ENCODE measurements at places on chromosomes 5 and 9.

DNA sequence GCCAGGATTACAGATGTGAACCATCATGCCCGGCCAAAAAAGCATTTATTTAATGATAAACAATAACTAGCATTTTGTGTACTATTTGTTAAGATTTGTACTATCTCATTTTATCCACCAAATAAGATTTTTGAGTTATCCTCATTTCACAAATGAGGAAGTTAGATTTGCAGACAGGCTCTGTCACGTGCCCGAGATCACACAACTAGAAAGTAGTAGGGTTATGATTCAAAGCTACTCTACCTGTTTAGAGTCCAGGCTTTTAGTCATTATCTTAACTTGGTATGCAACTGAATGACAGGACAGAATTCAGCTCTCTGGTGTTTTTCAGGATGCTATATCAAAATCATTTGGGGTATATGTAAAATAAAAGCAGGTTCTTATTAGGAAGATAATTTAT lies 20.5 kb downstream of the RANBP17 start:
- no peak for DNase-seq

- no peak for DNase-seq
Measured at GRCh38 chr9:87604886-87605588, 107.4 kb downstream of the DAPK1 start.

- DNase-seq: no peak
Measured at GRCh38 chr5:150658121-150658520, 2.9 kb upstream of the MYOZ3 start.

DNA sequence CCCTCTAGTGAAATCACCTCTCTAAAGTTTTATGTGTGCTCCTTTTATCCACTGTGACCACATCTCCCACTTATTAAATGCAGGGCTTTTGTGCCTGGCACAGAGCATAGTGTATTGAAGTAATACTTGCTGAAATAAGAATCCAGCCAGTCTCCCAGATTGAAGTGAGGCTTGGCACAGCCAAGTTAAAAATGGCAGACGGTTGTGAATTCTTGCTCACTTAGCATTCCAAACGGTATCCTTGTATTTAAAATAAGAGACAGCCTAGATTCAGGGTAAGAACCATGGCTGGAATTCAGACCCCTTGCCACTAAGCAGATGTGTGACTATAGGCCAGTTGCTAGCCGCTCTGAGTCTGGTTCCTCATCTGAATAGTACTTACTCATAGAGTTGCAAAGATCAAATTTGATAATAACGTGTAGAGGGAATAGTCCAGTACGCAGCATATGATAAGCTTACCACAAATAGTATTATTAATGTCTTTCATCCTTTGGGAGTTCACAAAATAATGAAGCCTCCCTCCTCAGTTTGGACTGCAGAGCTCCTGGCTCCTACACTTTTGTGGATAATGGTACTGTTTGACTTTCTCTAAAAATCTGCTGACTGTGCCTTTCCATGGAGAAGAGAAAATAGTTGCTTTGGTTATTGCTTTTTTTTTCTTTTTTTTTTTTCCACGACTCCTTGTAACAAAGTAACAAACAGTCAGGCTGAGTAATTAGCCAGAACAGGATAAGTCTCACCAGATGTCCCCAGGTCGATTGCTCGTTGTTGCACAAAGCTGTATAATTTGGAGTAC lies 51.5 kb downstream of the FGF1 start:
- DNase-seq: no peak

DNA sequence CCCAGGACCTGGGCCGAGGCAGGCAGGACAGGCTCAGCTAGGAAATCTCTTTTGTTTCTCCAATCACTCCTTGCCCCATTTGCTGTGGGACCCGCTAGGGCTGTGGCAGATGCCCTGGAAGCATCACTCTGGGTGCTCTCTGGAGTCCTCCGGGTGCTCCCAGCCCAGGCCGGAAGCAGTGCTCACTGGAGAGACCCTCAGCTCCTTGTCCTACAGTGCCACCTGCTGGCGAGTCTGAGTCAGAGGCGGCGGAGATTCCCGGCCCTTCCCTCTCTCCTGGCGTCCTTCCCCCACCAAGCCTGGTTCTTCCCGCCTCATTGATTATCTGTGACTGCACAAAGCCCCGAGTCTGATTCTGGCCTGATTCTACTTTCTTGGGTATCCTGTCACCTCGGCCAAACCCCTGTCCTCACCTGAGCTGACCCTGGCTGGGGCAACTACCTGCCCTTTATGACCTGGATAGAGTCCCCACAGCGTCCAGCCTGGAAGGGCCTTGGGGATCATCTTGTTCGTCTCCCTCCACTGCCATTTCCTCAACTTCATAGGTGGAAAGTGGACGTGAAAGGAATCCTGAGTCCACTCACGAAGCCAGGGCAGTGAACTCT lies 7.3 kb upstream of the BARHL1 start:
- peak; percentile 78 for DNase-seq

GRCh38 chr9:22084336-22085035 lies 75.4 kb upstream of the CDKN2B start:
- no peak for DNase-seq

- DNase-seq: no peak
Measured at GRCh38 chr5:143605403-143606005, 202.0 kb upstream of the NR3C1 start.

DNA sequence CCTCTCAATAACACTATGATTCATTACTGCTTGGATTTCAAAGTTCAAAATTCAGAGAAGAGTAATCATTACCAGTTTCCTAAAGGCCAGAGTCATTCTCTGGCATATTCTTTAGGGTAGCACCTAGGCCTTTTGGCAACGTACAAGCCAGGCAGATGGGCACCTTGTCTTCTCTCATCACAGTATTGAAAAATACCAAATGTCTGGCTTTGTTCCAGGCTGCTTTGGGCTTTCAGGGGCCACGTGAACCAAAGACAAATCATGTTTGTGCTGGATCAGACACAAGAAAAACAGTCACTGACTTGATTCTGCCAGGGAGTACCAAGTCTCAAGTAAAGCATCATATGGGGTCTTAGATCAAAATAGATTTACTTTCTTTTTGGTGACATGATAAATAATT lies 15.5 kb downstream of the MEGF9 start:
- DNase-seq: no peak

- no peak for DNase-seq
Measured at GRCh38 chr9:114035845-114036801, 42.0 kb downstream of the AMBP start.

- DNase-seq: no peak
Measured at GRCh38 chr5:66363097-66363496, 219.0 kb downstream of the SREK1 start.

GRCh38 chr9:138103111-138103848 lies 225.7 kb downstream of the CACNA1B start:
- DNase-seq: peak; percentile 0

DNA sequence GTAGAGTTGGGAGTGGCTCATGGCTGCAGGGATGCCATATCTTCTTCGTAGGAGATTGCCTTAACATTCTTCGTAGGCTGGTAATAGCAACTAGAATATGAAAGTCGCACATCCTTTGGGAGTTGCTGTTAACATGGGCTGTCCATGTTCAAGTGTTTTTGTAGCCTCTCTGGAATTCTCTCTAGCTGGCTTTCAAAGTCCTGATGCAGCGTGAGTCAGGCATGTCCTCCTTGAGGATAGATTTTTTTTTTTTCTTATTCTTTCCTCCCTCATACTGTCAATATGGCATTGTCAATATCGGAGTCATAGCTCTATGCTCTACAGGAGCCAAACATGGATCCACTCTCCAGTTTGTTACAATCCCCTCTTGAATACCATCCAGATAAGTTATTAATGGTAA lies 494.8 kb upstream of the WWC1 start:
- no peak for DNase-seq

- no peak for DNase-seq
Measured at GRCh38 chr5:89480406-89481007, 597.5 kb upstream of the MEF2C start.

GRCh38 chr5:123874600-123875201 lies 362.7 kb downstream of the CSNK1G3 start:
- DNase-seq: no peak

DNA sequence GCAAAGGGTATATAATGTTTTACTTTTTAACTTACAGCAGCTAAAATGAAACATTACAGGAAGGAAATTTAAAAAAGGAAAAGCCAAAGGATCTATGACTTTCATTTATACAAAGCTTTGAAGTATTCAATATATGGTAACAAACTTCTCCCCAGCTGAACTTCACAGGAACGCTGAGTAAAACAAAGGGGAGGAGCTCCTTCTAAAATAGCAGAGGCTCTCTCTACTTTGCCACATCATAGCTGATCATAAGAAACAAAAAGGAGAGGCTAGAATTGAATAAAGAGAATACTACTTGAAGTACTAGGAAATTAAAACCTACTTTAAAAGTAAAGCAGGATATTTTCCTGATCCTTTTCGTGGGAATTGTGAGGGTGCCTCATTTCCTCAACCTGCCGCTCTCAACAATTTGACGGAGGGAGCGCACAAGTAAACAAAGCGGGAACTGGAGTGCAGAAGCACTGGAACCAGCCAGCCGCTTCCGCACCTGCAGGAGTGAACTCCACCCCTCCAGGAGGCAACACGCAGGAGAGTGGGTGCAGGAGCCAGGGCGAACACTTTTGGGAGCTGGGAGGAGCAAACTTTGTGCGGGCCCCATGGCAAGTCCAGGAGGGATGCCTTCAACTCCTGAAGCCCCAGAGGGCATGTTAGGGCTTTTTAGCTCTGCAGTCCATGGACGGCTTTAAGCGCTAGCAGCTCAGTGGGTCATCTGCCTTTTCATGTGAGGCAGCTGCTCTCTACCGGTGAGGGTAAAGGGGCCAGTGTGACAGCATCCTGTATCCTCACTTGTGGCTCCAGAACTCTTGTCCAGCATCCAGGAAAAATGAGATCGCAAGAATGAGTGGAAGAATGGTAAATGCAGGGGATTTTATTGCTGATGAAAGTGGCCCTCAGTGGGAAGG lies 757.4 kb downstream of the PTPRD start:
- DNase-seq: no peak

Measured in GM19239 (cell line).